SHP77 (cell line): ENCODE measurements at places on chromosomes 16 and 17.

DNA sequence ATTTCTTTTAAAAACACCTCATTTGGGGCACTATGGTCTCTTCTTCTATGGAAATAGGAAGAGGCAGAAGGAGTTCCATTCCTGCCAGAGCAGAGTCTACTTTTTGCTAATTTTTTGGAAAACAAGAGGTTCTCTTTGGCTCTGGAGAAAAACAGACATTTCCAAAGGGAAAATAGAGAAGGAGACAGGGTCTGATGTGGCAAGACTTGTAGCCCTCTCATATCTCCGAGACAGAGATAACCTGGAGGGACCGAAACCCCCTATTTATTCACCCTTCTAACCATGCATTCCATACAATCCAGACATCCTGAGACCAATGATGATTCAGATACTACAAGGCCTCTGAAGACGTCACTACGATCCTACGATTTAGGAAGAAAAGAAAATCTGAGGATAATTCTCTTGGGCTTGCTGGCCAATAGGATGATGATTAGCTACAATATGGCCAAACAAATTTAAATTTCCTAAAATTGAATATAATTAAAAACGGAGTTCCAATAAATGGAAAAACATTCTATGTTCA is 70.2 kb downstream of the HIC1 start:
- no peak for DNase-seq

- DNase-seq: no peak
These were observed 10.4 kb upstream of the RUNDC3A start for GRCh38 chr17:44297975-44298374.

GRCh38 chr16:71954699-71955195 is 45.5 kb downstream of the PKD1L3 start:
- DNase-seq: no peak

DNA sequence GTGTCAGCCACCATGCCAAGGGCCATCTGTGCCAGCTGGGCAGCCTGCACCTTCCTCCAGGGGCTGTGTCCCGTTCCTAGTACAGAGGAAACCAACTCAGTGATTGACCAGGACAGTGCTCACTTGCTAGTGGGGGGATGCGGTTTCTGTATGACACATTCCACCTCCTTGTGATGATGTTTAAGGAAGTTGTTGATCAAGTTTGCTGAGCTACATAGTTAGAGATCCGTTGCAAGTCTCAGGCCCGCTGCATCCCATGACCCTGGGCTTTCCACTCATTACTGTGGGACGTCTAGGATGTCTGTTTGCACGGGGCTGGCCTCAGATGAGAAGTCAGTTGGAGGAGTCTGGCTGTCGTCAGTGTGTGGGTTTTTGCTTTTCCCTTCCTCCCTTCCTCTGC is 33.6 kb downstream of the RNF213 start:
- DNase-seq: no peak

DNA sequence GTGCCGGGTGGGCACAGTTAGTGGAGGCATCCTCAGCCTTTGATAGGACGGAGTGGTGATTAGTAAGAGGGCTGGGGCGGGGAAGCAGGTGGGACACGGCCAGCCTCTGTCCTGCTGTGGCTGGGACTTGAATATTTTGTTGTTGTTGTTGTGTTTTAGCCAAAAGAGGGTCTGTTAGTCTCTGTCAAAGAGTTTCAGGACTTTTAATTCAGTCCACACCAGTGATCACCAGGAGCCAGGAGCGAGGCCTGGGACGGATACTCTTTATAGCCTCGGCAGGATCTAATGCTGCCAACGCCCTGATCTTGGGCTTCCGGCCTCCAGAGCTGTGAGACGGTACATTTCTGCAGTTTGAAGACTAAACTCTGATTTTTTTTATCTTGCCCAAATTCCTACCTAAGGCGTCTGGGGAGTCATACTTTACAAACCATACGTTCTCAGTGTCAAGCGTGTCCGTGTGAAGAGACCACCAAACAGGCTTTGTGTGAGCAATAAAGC is 2.9 kb upstream of the RNF213 start:
- DNase-seq: peak; percentile 70

- DNase-seq: no peak
These were observed 51.2 kb downstream of the TTC19 start for GRCh38 chr17:16050844-16051243.

- no peak for DNase-seq
These were observed 2.6 kb upstream of the SPHK1 start for GRCh38 chr17:76381633-76382350.

DNA sequence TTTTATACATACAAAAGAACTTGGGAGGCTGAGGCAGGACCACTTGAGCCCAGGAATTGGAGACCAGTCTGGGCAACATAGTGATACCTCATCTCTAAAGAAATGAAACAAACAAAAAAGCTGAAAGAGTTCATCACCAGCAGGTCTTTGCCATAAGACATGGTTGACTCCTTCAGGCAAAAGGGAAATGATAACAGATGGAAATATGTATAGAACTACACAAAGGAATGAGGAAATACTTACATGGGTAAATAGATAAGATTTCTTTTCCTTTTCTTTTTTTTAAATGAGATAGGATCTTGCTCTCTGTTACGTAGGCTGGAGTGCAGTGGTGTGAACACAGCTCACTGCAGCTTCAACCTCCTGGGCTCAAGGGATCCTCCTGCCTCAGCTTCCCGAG is 165.3 kb downstream of the PARN start:
- no peak for DNase-seq

DNA sequence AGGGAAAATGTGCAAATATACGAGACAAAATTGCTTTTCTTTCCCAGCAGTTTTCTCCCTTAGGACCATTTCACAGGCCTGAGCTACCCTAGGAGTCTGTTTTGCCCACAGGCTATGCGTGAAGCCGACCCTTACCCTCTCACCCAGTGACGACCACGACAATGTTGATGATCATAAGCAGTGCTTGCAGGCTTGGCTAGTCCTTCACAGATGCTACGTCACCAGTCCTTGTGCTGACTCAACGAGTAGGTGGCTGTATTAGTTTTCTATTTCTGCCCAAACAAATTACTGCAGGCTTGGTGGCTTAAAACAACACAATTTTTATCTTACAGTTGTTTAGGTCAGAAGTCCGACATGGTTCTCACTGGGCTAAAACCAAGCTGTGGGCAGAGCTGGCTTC is 574.6 kb upstream of the HSBP1 start:
- no peak for DNase-seq

DNA sequence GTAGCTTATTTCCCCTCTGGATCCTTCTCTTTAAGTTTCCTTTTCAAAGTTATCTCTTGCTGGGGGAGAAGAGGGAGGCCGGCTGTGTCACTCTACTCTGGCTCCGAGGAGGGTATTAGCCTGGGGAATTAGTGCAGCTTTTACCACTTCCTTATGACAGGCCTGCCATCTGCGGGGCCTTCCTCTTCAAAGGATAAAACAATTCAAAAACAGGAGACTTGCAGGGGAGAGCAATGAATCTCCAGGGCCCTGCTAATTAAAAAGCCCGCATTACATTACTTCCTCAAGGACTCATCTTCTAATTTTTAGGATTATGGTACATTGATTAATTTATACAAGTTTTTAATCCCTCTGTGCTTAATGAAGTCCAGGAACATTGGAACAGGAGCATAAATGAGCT is 190.9 kb upstream of the CDH5 start:
- no peak for DNase-seq

- no peak for DNase-seq
These were observed 8.4 kb downstream of the GLOD4 start for GRCh38 chr17:773467-774312.

GRCh38 chr17:14733376-14733775 is 432.5 kb downstream of the HS3ST3B1 start:
- no peak for DNase-seq

DNA sequence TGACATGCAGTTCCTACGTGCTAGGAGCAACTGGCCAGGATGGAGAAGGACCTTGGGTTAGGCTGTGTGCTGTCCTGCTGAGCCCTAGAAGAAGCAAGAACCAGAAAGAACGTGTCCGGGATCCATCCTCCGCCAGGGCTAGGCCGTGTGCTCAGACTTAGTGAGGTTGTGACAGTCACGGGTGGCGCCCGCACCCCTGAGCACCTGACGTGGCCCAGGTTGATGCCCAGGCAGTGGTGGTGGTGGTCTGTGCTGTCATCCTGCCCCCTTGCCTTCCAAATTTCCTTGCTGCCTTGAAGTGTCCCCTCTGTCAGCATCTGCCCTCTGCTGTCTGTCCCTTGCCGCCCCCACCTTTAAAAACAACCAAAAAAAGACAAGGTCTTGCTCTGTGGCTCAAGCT is 4.2 kb upstream of the GSE1 start:
- DNase-seq: no peak

- no peak for DNase-seq
These were observed 10.8 kb upstream of the USP31 start for GRCh38 chr16:23160082-23160481.

DNA sequence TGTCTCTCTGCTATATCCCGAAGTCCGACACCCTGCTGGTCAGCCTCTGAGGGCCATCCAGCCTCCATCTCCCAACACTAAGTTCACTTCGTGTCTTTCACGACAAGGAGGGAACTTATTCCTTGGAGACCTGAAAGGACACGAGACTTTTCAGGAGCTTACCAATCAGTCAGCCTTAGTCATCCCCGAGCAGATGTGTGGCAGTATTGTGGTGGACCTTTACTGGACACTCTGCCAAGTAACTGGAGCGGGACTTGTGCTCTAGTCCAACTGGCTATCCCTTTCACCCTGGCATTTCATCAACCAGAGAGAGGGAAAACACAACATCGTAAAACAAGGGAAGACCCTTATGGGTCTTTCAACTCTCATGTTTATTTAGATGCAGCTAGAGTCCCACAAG is 87.1 kb downstream of the EMP2 start:
- no peak for DNase-seq

- DNase-seq: no peak
These were observed 39.3 kb downstream of the MYO18A start for GRCh38 chr17:29140631-29141513.

DNA sequence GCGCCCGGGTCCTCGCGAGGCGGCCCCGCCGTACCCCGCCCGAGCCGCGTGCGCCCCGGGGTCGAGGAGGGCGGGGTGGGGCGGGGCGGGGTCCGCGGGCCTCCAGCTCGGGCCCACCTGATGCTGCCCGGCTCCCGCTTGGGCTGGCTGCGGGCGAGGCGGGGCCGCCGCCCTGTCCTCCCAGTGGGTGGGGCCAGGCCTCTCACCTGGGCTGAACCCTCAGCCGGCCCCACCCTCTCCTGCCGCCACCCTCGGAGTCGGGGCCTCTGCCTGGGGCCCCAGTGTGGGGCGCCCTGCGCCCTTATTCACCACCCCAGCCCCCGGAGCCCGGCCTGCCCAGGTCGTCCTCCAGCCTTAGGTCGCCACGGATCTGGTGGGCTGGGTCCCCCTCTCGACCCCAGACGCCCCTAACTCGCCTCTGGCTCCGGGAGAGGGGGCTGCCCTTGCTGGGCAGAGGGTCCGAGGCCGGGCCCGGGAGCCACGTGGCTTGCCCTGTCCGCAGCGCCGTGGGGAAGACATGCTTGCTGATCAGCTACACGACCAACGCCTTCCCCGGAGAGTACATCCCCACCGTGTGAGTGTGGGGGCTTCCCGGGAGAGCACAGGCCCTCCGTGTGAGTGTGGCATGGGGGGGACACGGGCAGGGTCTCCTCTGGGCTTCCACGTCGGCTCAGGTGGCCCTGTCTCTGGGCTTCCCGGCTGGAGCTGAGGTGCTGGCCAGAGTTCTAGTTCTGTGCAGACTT is 578 bp downstream of the RAC3 start:
- DNase-seq: peak; percentile 31

GRCh38 chr17:41185001-41185400 is 290 bp upstream of the KRTAP4-1 start:
- no peak for DNase-seq

DNA sequence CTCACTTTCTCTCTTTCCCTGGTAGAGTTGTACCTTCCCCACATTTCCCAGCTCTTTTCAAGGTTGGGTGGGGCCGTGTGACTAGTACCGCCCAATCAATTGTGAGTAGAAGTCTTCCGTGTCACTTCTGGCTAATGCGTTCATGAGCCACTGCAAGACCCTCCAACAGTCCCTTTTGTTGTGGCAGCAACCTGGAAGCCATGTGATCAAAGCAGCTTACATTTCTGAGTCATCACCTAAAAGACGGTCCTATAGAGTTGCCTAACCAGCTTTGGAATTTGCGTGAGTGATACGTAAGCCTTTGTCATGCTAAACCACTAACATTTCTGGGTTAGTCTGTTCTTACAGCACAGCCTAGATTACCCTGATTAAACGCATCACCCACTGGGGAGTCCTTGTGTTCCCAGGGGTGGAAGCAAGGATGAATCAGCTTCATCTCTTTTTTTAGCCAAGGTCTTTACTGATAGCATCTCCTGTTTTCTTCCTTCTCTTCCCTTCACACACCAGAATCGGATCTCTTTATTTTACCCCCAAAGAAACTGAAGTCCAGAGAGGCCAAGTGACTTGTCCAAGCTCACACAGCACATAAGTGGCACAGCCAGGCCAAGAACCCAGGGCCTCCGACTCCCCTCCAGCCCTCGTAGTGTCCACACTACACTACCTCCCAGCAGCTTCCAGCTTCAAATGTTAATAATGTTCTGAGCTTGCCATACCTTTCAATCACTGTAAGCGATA is 366.3 kb upstream of the XYLT1 start:
- no peak for DNase-seq

- DNase-seq: no peak
These were observed 2.2 kb downstream of the PIP4K2B start for GRCh38 chr17:38797158-38797490.

GRCh38 chr16:48000622-48001021 is 155.2 kb downstream of the ABCC12 start:
- no peak for DNase-seq
